ENCODE measurements at places on chromosomes 7 and 10. TPM values are rescaled to one million over a fixed set of nuclear protein-coding genes. Genes with fewer than 3 reads are reported as not detected.
A peak's percentile ranks its signal among the peaks of the same experiment; 100 is the strongest.

DNA sequence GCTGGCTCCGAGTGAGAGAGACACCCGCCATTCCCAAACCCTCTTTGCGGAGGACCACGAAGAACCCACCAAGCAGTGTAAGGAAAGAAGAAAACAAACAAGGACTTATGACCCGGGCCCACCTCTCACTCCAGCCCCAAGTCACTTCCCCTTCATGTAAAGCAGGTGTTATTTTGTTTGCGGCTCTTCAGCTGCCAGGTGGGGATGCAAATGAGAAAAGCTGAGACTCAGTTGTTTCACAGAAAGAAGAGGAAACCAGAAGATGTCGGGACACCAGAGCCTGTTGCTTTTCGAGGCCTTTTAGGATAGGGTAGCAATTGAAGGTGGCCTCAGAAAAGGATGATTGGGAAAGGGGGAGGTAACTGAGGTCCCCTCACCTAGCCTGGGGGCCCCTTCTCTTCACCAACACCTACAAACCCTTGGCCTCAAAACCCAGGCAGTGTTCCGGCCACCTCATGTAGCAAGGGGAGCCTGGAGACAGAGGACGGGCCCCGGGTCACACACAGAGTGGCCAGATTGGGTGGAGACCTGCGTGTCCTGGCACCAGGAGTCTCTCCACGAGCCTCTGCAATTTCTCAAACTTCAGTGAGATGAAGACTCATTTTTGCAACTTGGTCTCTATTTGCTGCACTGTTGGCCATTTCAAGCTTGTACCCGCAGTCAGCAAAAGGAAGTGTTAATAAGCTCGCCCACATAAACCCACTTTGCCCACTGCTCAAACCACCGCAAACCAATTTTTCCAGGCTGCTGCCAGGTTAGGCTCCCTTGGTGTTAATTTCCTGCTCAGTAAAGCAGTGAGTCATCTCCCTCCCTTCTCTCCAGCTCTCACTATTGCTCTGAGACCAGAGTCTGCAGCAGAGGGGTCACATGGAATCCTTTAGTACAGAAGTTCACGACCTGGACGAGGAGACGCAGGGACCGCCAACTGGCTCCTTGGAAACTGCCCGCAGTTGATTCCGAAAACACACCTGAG lies 45.5 kb downstream of the AOC1 start:
- no peak for DNase-seq

DNA sequence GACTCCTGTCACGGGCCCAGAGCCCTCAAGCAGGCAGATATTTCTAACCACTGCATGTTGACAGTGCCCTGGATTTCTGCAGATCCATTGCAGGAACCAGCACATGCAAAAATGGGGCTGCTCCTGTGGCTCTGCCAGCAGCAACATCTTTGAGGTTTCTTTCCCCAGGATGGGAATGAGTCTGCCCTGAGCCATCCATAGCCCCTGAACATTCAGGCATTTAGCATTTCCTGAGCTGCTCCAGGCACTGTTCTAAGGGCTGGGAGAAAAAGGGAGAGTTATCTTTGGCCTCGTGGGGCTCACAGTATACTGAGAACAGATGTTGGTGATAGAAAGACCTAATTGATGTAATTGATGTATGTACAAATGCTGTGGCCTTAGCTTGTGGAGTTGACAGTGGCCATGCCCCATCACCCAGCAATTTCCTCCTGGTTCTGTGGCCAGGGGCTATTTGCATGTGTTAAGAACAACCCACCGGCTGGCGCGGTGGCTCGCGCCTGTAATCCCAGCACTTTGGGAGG lies 66.0 kb upstream of the LRRC4 start:
- no peak for DNase-seq

Gene MMRN2
- total RNA-seq = 0.12 TPM

Gene ATP6V0A4
- not detected for total RNA-seq

GRCh38 chr10:102702742-102703141 lies 11.5 kb downstream of the ARL3 start:
- DNase-seq = no peak

Gene SLC16A9
- 4.0 TPM for total RNA-seq

- DNase-seq = no peak
These were observed 47.6 kb upstream of the ANKRD1 start for GRCh38 chr10:90968328-90969081.

DNA sequence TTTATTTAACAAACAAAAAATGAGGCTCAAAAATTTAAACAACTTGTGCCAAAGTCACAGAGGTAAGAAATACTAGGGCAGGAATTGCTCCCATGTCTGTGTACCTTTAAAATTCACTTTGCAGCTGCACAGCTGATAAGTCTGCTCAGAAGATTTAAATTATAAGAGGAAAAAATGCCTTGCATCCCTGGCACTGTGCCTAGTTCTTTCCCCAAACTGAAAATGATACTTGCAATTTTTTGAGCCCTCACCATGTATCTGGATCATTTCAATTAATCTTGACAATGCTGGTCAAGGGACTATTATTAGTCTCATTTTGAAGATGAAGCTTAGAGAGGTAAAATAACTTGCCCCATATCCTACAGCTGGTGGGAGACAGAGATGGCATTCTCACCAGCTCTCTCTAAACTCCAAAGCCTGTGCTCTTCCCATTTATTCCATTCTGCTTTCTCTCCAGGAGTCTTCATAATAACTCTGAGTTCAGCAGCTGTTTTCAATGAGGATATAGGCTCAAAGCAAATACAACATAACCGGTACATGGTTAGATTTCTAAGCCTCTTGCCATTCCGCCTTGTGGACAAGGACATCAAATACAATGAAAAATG lies 350.5 kb upstream of the LRRTM3 start:
- DNase-seq = no peak

DNA sequence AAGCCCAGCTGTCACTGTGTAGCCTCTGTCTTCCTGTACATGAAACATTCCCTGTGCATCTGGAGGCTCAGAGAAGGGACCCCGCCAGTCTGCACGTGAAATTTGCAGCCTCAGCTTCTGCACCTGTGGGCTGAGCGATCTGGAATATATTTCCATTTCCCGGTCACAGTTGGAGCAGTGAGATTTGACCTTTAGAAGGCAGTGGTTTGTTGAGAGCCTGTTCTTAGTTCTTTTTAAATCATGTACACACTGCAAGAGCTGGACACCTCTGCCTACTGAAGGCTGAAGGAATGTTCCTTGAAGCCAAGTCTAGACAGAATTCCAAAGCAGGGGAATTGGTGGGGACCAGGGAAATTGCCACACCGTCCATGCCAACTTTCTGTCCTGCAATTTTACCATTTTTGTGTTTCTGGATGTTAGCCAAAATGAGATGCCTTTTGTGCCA lies 706.6 kb downstream of the INHBA start:
- DNase-seq = no peak

Gene RTKN2
- total RNA-seq = 2.7 TPM

GRCh38 chr10:66162560-66163143 lies 763.2 kb upstream of the LRRTM3 start:
- DNase-seq = no peak

- DNase-seq = no peak
These were observed 49.8 kb downstream of the ZNF239 start for GRCh38 chr10:43524434-43525247.

DNA sequence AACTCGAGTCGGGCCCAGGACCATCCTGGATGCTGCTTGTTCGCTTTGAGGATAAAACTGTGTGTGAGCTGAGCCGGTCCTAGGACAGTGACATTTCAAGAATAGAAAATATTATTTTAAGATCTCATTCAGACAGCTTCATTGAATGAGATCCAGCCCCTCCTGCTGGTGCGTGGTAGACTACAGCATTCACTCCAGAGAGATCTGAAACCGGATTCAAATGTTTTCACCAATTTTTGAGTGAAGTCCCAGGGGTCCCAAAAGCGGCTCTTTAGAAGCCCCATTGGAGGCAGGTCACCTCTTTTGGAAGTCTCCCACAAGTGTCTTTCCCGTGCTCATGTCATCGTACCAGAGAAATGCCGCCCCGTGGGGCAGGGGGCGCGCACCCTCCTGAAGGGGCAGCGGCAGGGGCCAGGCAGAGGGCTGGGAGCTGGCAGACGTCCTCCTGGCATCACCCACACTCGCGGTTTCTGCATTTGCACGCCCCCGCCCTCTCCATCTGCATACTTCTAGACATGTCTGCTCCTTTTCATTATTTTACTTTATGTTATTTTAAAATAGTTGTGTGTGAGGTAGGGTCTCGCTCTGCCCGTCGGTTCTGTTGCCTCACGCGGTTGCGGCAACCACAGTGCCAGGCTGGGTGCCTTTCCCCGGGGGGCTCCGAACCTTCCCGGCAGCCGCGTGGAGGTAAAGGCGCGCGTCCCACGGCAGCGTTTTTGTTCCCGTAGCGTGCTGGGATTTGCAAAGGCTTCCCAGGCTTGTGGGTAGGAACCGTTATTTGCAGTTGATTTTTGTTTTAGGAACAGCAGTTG lies 52.3 kb upstream of the DPYSL4 start:
- DNase-seq = no peak

GRCh38 chr7:17782216-17782549 lies 158.1 kb downstream of the SNX13 start:
- no peak for DNase-seq

DNA sequence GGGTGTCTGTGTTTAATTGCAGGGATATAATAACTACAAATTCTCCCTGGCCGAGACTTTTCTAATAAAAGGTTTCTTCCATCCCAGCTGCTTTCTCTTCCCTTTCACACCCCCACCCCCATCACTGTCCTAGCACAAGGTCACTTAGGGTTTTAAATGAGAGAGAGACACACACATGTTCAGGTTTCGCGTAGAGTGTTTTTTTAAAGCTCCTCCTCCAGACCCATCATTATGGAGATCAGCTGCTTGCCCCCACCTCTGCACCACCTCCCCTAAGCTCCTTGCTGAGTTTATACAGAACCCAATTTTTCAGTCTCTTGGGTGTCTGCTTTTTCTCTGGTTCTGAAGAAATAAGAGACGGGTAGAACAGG lies 18.6 kb downstream of the LRMDA start:
- DNase-seq = no peak

DNA sequence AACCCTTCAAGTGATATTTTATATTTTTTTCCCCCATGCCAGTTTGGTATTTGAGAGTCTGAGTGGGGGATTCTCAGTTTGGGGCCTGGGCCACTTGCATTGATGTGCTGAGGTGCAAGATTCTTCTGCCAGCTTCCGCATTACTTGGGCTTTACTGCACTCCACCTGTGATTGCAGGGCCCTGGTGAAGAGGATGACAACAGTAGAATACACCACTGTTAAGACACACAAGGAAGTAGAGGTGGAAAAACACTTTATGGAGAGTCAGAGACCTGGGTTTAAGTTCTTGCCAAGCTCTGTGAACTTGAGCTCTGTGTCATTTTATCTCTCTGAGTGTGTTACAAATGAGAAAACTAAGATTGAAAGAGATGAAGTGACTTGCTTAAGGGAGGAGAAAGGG lies 209.4 kb downstream of the LRMDA start:
- DNase-seq = no peak

DNA sequence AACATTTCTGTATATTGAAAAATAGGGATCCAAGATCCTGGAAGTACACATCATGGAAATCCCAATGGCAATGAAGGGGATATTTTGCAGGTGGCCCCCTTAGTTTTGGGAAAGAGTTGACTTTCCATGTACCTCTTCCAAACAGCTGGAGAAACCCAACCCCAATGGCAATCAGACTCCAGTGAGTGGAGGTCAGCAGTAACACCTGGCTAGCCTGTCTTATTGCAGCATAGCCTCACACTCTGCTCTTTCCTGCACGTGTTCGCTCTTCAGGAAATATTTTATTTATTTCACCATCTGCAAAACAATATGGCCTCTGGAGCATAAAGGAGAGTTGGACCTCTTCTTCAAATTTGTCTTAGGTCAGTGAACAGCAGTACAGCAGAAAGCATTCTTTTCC lies 340.0 kb upstream of the NRP1 start:
- no peak for DNase-seq

GRCh38 chr7:32026083-32026425 lies 44.2 kb downstream of the PDE1C start:
- DNase-seq = no peak

Gene MINPP1
- total RNA-seq = 20.4 TPM

- peak; percentile 58 for DNase-seq
These were observed at the start of gene TET1 for GRCh38 chr10:68560186-68560942. Gene TET1, plus strand, starts transcription at chr10:68560337. Its CDS starts 12,002 bp downstream, at chr10:68572339.

GRCh38 chr10:106992055-106992454 lies 172.5 kb downstream of the SORCS1 start:
- DNase-seq = no peak

Gene LIPJ
- not detected for total RNA-seq

Gene ZNF488
- total RNA-seq = 0.07 TPM

DNA sequence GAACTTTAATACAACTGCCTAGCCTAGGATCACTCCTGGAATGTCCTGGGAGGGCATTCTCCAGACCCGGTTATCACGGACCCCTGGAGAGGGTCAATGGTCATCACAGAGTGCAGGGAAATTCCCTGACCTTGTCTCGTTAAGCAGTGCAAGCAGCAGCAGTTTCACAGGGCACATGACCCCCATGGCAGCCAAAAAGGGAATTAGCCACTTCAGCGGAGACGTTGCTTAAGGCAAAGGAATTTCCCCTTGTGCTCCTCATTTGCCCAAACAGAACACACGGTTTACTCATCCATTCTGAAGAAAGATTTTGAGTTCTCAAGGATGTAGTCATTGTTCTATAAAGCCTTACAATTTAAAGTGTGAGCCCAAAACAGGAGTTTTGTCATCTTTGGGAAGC lies 260.3 kb downstream of the SNX13 start:
- peak; percentile 85 for DNase-seq

- no peak for DNase-seq
These were observed at the start of gene UFSP1 for GRCh38 chr7:100888988-100889750. Gene UFSP1, minus strand, starts transcription at chr7:100889715. Its CDS starts 444 bp downstream, at chr7:100889271.

Gene TUBB8
- not detected for total RNA-seq

Gene MYL10
- not detected for total RNA-seq

Gene FZD8
- total RNA-seq = 0.74 TPM

Gene MYOF
- 75.6 TPM for total RNA-seq

DNA sequence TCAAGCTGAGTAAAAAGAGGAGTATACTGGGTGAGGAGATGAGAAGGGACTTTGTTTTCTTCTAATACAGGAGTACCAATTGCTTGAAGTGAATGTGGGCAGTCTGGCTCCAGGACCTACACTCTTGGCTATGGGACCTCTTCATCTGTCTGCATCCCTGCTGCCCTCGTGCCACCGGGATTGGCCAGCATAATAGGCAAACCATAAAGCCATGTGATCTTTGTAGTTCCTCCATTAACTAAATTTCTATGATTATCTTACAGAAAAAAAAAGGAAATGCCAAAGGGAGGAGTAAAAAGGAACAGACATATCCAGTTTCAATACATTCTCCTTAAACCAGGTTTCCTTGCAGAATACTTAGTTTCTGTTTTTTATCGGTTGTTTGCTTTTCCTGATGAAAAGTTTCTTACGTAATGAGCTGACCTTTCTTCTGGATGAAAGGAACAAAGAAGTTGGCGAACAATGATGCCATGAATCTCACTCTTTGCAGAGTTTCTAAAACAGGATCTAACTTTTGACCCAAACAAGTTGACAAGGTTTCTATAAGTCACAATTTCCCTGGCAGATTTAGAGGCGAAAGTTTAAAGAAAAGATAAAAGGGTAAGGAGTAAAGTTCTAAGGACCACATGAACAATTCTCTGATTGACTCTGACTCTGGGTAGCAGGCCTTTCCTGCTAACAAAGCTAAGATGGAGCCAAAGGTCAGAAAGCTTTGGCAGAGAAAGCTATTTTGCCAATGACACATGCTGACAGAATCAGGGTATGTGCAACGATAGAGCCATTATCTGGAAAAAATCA lies 54.1 kb downstream of the LAMB1 start:
- DNase-seq = peak; percentile 60

- DNase-seq = no peak
These were observed 171.8 kb downstream of the GRM3 start for GRCh38 chr7:86815556-86815955.

GRCh38 chr10:80489371-80490112 lies 35.4 kb downstream of the TSPAN14 start:
- DNase-seq = no peak

GRCh38 chr7:154899862-154900261 lies 103.1 kb downstream of the PAXIP1 start:
- DNase-seq = no peak

- DNase-seq = no peak
These were observed 160.8 kb downstream of the CREB5 start for GRCh38 chr7:28573059-28573553.

Data from MG63 (cell line).